ENCODE measurements at places on chromosomes 12 and 14.

DNA sequence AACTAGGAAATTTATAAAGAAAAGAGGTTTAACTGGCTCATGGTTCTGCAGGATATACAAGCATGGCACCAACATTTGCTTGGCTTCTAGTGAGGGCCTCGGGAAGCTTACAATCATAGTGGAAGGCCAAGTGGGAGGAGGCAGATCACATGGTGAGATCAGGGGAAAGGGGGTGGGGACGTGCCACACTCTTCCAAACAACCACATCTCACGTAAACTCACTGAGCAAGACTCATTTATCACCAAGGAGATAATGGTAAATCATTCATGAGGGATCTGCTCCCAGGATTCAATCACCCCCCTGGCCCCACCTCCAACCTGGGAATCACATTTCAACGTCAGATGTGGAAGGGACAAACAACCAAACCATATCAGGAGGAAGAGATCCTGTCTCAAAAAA is 35.8 kb downstream of the NUMB start:
- DNase-seq: peak; percentile 42

DNA sequence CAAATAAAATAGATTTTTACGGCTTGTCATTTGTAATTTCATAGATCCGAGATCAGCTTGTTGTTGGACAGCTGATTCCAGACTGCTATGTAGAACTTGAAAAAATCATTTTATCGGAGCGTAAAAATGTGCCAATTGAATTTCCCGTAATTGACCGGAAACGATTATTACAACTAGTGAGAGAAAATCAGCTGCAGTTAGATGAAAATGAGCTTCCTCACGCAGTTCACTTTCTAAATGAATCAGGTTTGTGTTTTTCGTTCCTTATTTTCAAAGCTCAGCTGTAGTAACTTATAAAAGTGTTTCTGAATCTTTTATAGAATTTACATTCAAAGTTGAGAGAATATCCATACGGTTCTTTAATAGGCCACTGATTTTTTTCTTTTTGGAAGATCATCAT is 89.1 kb downstream of the LRRK2 start:
- no peak for DNase-seq

DNA sequence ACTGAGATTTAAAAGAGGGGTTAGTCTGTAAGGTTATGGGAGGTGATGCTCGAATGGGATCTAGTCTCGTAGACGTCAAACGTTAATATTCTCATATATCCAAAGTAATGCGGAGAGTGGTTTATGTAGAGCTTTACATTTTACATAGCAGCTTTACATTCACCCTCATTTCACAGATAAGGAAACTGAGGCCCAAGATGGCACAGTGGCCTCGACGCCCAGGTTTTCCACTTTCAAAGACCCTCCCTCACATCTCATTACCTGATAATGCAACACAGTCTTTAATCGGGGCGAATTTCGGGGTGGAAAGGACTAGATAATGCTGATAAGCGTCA is 450 bp upstream of the TDG start:
- DNase-seq: no peak

DNA sequence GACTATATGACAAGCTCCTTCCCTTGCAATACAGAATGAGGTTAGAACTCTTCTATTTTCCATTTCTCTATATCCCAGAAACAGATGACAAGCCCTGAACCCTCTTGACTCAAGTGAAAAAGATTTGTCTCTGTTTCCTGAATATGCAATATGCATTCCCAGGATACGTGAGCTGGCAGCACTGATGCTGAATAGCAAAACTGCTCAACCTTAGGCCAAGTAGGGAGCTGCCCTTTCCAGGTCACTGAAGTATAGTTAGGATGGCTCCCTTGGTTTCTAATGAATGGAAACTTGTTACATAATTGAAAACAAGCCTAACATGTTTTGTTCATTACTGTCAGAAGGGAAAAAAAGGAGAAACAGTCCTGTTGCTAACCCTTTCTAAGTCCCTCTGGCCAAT is 47.9 kb upstream of the PLEKHG7 start:
- no peak for DNase-seq

- no peak for DNase-seq
These were observed 2.2 kb downstream of the NCKAP5L start for GRCh38 chr12:49825971-49826421.

DNA sequence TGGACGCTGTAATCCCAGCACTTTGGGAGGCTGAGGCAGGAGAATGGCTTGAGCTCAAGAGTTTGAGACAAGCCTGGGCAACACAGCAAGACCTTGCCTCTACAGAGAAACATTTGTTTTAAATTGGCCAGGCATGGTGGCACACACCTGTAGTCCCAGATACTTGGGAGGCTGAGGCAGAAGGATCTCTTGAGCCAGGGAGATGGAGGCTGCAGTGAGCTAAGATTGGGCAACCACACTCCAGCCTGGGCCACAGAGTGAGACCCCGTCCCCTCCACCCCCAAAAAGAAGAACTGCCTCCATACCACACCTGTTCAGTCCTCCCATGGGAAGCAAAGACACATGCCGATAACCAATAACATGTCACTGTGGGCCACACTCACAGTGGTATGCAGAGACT is 19.2 kb downstream of the CCDC85C start:
- no peak for DNase-seq

DNA sequence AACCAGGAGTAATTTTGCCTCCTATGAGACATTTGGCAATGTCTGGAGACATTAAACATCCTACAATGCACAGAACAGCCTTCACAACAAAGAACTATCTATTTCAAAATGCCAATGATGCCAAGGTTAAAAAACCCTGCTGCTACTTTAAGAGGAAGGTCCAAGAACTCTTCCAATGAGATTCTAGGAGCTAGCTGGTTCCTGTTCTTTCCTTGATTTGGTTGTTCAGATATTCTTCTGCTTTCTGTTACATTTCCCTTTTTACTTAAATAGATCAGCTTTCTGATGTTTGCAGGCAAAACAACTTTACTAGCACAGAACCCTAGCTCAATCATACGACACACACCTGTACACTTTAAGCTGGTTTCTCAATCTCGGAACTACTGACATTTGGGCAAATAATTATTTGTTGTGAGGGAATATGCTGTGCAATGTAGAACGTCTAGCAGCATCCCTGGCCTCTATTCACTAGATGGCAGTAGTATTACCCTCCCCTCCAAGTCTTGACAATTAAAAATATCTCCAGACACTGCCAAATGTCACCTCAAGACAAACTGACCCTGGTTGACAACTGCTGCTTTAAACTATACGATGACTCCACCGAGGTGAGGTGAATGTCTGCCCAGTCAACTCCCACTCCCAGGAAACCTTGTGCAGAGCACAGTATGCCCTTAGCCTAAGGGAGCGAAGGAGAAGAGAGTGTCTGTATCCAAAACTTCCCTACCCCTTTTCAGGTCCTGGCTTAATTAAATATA is 4.4 kb downstream of the BLTP3B start:
- no peak for DNase-seq

DNA sequence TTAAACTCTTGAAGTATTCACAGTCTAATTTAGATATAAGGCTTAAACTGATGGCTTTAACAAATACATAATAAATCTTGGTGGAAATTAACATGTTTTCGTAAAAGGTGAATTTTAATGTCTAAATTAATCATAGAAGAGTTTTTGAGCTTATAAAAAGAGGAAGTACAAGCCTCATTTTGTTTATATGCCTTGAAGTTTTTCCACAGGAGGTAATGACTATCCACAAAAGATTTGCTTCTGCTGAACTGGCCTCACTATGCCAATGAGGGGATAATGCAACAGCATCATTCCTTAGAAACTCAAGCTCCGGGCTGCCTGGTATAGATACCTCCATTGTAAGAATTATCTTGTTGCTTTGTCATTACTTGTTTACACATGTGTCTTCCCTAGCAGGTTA is 175.6 kb downstream of the DUSP6 start:
- DNase-seq: no peak

GRCh38 chr12:29039013-29039412 is 110.1 kb upstream of the FAR2 start:
- DNase-seq: no peak

DNA sequence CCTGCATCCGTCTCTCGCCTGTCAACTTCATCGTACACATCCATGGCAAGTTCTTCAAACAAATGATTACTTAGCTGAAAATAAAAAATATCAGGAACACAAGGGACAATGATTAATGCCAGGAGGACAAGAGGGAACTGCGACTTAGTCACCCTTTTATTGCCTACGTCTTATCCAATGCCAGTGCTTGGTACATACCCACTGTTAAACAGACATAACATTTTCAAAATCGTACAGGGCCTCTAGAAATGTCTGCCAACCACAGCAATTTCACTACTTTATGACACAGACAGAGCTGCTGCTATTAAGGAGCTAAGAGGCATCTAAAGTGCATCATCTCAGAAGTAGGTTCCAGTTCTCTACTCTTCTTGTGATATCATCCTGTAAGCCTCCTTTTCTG is 34.6 kb downstream of the GIT2 start:
- DNase-seq: no peak

- no peak for DNase-seq
These were observed 65.8 kb upstream of the RASSF3 start for GRCh38 chr12:64544371-64545080.

GRCh38 chr12:97899529-97899928 is 436.9 kb downstream of the RMST start:
- no peak for DNase-seq

DNA sequence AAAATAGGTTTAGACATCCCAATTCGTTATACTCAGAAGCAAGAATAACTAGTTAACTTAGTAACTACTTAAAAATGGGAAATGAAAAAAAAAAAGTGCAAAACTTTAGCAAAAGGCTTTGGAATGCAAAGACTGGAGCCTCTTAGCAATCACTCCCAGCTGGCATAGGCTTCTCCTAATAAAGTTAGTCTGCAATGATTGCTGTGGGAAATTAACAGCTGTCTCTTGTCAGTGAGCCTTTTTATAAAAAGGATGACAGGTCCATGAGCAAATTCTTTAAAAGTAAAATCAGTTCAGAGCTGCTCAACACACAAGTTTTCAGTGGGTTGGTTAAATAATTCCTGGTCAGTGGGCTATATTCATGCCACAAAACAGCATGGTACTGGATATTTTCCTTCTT is 7.4 kb upstream of the SYCP3 start:
- no peak for DNase-seq

DNA sequence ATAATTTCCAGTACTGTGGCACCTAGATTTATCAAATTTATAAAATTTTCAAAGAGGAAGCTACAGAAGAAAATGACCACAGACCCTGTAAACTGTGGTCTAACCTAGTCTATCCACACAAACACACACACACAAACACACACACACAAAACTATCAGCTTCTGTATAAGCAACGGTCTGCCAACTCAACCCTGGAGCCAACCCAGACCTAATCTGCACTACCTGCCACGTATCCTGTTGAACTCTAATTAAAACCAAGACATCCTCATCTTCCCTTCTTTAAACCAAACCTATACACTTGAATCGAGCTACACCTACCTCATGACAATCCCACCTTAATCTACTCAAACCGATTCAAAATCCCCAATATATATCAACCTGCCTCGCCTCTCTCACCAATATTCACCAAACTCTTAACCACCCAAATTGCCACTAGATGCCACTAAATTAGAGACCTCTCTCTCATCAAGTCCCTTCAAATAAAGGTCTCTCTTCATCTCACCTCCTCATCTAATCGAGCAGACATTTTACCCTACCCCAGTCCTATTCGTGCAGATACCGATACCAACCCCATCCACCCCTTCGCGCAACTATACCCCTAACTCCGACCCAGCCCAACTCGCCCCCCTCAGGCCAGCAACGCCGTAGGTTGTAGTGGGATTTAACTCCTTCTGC is 808 bp downstream of the ACIN1 start:
- no peak for DNase-seq

- DNase-seq: no peak
These were observed 106.8 kb downstream of the PHETA1 start for GRCh38 chr12:111261911-111262676.

- no peak for DNase-seq
These were observed 28.5 kb downstream of the TMCC3 start for GRCh38 chr12:94621662-94622359.

DNA sequence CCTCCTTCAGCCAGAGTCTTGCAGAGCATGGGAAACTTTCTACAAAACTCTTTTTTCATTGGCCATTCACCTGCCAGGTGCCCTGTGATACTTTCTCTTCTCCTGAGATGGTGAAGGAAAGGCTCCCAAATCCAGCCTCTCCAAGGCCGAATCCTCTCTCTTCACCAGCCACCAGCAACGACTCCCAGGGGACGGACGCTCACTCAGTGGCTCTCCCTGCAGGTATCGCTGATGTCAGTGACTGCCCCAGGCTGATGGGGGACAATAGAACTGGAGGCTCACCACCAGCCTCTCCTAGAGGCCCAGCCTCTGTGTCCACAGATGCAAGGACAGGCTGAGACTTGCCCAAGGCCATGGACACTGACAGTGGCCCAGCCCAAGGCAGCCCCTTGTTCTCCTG is 204.1 kb downstream of the BCL11B start:
- DNase-seq: no peak

DNA sequence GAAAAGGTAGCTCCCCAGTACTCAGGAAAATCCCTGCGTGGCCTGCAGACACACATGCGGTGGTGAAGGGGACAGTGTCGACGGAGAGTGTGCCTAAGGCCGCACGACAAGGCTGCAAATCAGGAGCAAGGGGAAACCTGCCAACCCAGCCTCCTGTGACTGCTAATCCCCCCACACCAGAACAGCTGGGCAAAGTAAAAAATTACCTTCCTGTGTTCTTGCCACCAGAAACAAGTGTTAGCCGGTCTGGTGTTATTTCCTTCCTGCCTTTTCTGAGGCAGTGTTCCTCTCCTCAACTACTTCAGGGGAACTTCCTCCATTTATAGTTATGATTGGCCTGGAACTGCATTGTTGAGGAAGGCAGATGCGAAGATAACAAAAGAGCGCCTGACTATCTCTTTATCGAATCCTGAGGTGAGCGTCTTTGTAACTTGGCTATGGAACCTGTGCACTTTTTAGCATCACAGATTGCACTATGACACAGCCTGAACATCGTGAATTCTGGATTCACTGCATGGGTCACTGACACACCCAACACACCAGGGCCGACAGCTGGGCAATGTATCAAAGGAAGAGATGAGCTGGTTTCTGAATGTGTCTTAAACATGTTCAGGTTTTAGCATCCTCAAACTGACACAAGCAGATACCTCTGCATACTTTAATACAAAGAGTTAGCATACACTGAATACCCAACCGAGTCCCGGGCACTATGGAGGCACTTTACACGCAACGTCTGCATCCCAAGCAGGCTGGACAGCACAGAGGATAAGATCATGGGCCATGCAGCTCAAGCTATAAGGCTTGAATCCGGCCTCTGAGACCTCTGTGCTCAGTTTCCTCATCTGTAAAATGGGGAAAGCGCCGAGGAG is 28.9 kb downstream of the SLC15A4 start:
- no peak for DNase-seq

GRCh38 chr12:93315907-93316622 is 61.7 kb upstream of the NUDT4 start:
- DNase-seq: no peak

- no peak for DNase-seq
These were observed 186.8 kb upstream of the TMTC1 start for GRCh38 chr12:29970501-29970900.

GRCh38 chr14:88005050-88005481 is at the start of gene GPR65:
Gene GPR65, plus strand, starts transcription at chr14:88005135. Its CDS starts 5,713 bp downstream, at chr14:88010848.
- no peak for DNase-seq

- peak; percentile 95 for DNase-seq
These were observed 428.8 kb downstream of the ZFP36L1 start for GRCh38 chr14:68363843-68364767.
